Astrocyte of the cerebellum (primary cell): ENCODE measurements at places on chromosomes 6 and 20.

DNA sequence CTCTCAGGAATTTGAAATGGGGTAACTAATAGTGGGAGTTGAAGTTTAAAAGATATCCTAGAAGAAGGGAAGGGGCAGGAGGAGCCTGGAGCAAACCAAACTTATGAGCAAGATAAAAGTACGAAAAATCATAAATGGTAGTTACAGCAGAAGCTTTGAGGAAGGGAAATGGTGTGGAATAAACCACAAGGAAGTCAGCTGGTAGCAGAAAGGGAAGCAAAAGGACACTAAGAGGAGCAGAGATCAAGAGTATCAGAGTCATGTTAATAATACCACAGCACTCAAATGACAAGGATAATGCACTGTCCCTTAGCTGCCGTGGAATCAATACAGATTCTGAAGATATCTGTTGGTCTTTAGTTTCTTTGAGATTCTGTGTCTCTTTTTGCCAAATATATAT, 44.9 kb upstream of the CCDC28A start:
- no peak for DNase-seq

GRCh38 chr6:6331393-6331792, 10.9 kb upstream of the F13A1 start:
- DNase-seq, result no peak

DNA sequence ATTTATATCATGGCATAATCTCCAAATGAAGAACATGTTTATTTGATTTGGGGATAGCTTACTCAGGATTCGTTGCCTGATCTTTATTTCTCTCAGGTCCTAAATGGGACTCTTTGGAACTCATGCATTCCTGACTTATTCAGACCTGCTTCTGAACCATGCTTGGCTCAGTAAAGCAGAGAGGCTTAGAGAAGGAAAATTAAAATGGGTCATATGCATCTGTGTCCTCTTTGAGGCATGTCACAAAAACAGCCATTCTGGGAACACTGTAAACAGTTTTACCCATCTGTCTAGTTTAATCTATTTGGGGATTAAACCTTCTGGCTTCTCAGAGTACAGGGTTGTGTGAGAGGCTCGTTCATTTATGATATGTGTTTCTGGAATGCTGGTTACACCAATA, 1017.3 kb downstream of the KIF16B start:
- no peak for DNase-seq

- DNase-seq, result no peak
These were observed 242.2 kb downstream of the NRN1 start for GRCh38 chr6:5764401-5764955.

DNA sequence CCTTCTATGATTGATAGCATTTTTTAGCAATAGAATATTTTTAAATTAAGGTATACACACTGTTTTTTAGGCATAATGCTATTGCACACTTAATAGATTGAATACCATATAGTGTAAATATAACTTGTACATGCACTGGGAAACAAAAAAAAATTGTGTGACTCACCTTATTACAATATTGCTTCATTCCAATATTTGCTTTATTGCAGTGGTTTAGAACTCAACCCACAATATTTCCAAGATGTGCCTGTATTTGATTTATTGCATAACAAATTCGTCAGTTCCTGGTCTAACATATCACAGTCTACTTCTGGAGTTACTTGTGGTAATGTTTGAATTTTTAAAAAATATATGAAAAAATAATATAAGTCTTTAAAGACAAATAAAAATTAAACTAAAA, 41.9 kb upstream of the DEFB112 start:
- DNase-seq, result no peak

GRCh38 chr20:3360752-3361151, 46.7 kb downstream of the DNAAF9 start:
- no peak for DNase-seq

DNA sequence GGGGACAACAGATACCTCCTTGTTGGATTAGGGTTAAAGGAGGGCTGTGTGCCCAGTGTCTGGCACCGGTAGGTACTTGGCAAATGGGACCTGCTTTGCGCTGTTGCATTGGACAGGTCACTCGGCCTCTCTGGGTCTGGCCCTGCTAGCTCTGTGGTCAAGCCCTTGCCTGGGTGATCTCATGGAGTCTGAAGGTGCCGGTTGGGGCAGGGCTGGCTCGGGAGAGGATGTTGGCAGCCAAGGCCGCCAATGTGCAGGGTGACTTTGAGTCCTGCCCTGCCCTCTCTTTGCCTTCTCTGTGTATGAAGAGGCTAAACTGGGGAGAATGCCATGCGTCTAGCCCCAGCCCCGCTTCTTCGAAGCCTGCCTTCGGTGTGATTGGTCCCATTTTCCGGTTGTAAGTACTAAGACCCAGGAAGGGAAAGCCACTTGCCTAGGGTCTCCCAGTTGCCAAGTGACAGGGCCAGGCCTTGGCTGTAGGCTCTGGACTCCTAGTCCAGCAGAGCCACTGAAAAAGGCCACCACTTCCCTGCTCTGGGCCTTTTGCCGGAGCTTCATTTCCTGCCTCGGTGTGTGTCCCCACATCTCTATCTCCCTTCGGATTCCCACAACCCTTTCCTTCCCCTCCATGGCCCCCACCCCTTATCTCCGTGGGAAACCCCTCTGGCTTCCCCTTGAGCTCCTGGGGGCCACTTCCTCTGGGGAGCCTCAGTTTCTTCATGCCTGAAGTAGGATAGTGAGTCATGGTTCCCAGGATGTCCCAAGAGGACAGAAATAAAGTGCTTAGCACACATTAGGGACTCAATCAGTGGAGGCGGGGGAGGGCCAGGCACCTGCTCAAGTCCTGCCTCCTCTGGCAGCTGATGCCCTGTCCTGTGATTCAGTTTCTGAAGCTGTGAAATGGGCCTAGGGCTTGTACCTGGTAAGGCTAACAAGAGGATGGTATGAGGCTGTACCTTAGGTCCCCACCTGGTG, 3.9 kb downstream of the SRC start:
- no peak for DNase-seq

- no peak for DNase-seq
These were observed 84.5 kb upstream of the PRND start for GRCh38 chr20:4637081-4637797.

DNA sequence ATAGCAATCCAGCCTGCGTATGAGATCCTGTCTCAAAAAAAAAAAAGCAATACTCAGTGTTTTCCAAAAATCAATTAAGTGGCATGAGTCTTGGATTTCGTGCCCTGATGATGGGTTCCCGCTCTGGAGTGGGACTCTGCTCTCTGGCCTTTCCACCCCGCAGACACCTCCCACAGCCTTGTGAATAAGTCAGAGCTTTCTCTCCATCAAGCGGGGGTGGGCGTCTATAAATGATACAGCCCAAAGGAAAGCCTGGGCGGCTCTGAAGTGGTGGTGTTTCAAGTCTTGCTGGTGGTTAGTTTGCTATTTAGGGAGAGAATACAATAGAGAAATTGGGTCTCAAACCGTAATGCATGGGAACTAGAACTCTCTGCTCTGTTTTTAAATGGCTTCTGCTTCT, 52.5 kb upstream of the TAGAP start:
- DNase-seq, result no peak

- DNase-seq, result no peak
These were observed 15.6 kb upstream of the CD109 start for GRCh38 chr6:73680289-73680918.

- no peak for DNase-seq
These were observed 11.9 kb upstream of the CNR1 start for GRCh38 chr6:88177961-88178464.

- DNase-seq, result no peak
These were observed 638 bp downstream of the BLCAP start for GRCh38 chr20:37526839-37527637.

DNA sequence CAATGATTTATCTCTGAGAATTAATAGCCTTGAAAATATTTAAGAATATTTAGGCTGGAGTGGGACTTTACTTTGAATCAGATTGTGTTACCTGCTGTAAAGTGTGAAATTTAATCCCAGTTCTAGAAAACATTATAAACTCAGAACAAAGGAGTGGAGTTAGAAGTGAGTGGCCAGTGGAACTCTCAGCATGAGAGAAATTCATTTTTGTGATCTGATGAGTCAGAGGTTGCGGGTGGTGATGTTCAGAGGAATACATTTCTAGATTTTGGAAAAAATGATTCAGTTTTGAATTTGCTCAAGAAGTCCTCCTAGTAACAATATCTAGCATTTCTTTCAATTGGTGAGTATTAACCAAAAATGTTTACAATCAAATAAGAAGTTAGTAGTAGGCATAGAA, 167.5 kb downstream of the ZFAND3 start:
- DNase-seq, result peak; percentile 39

DNA sequence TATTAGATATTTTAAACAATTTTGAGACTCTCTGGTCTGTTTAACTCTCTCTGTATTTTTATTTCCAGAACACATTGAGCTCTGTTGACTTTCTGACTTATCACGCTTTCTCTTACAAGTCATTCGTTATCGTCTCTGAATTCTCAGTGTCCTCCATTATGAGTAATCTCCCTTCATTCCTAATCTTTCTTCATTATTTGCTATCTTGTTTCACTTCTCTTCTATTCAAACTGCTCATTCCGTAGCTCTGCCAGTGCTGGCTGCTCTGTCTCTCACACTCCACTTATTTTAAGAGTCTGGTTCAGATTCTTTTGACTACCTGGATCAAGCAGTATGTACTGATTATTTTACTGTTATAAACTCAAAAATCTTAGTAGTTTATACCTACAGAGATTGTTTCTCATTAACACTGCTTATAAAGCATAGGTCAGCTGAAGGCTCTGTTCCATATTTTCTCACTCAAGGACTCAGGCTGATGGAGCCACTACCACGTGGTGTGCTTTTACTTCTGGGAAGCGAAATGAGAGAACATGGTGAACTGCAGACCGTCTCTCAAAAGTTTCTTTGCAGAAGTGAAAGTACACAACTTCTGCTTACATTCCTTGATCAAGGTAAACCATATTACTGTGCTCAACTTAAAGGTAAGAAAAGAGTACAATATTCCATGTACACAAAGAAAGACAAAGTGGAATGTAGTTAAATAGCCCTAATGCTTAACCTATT, 485.2 kb downstream of the GRIK2 start:
- no peak for DNase-seq

- no peak for DNase-seq
These were observed 110.3 kb upstream of the CEP85L start for GRCh38 chr6:118761645-118762044.

- peak; percentile 94 for DNase-seq
These were observed 19.5 kb upstream of the MAP3K4 start for GRCh38 chr6:160972111-160972510.

DNA sequence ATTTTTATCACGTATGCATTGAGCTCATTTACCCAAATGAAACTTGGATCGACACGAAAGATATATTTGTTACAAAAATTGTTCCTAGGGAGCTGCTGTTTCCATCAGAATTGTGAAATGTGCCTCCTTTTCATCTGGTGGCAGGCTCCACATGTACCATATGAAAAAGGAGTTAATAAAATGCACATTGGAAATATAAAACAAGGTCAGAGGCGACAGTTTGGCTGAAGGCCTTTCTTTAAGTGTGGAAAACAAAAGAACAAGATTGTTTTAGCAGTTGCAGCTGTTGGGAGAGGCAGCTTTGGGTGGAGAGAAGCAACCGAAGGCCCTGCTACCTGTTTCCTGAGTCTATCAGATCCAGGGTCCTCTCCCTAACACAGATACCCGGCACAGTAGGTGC, 334.5 kb upstream of the NT5E start:
- DNase-seq, result no peak

- DNase-seq, result no peak
These were observed 37.5 kb downstream of the SRC start for GRCh38 chr20:37383229-37383989.

DNA sequence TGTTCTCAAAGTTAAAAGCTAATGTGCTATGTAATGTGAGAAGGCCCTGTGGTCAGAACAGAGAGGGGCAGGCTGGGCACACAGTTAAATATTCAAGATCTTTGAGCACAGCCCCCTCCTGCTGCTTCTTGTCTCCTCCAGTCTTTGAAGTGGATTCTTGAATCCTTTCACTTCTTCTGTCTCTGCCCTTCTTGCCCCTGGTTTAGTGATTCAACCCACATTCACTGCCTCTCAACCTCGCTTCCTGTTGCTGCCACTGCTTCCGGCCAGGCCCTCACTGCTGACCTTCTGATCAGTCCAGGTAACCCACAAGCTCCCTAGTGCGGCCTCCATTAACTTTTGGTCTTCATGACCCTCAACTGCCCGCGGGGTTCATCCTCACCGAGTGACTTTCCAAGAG, 417.3 kb upstream of the NOX3 start:
- no peak for DNase-seq

DNA sequence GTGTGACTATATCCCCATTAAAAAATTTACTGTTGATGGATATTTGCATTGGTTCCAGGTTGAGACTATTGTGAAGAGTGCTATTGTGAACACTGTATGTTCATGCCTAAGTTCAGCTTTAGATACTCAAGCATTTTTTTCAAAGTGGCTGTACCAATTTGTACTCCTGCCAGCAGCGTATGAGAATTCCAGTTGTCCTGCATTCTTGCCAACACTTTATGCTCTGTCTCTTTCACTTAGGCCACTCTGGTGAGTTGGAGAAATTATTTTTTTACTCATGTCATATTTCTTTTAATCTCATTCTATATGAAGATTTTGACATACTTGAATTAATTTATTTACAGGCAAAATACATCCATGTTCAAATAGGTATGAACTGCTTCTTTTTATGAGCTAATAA, 76.2 kb downstream of the JAG1 start:
- DNase-seq, result no peak

- no peak for DNase-seq
These were observed 8.8 kb downstream of the ASF1A start for GRCh38 chr6:118902726-118903125.

GRCh38 chr6:34044945-34045595, 100.8 kb downstream of the GRM4 start:
- DNase-seq, result no peak

- DNase-seq, result no peak
These were observed 140.2 kb upstream of the CARMIL1 start for GRCh38 chr6:25138934-25139415.

- no peak for DNase-seq
These were observed 143.7 kb downstream of the SYNDIG1 start for GRCh38 chr20:24612799-24613775.

DNA sequence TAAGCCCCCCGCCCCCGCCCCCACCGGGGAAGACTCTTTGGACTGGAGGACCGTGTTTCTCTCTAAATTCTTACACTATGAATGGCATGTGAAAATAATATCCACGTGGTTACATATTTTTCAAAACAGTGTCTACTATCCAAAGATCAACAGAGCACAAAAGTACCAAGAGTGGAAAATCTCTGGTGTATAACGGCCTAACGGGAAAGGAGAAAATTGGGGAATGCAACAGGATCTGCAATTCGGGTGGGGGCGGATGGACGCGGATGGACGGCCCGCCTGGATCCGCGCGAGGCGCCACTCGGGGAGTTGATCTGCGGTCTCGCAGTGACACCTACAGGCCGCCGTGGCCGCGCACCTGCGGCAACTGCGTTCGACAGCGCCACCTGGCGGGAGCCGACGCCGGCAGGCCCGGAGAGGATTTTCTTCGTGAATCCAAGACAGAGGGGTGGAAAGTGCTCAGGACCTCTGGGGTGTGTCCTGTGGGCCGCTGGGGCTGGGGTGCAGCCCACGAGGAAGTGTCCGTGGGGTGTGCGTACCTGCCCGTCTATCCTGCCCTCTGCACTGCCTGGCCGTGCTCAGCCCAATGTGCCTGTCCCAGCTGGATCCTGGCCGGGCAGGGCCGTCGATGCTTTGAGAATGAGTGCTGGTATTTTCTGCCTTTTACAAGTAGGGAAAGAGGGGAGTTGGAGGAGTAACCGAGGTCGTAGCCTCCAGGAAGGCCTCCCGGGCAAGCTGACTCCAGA, 18.6 kb downstream of the ANKRD60 start:
- DNase-seq, result peak; percentile 34
